ENCODE measurements at places on chromosomes 7 and 10.

GRCh38 chr10:50550291-50550839 lies 73.4 kb downstream of the SGMS1 start:
- DNase-seq: no peak

GRCh38 chr7:103902917-103903316 lies 86.5 kb downstream of the RELN start:
- no peak for DNase-seq

DNA sequence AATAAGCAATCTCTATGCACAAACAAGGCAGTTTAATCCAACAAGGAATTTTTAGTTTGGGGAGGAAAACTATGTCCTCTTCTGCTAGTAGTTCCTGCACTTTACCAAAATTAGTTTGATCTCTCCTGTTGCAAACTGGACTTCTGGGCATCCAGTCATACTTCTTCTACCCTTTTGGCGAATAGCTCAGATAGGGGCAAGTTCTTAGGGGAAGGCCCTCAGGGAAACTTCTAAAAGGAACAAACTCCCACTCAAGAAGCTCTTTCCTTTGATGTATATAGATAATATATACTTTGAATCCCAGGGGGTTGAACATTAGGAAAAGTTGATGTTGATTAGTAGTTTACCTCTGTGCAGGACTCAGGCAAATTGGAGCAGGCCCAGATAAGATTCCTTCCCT lies 21.5 kb upstream of the PPP1R17 start:
- no peak for DNase-seq

GRCh38 chr10:71831646-71832552 lies 19.2 kb downstream of the PSAP start:
- no peak for DNase-seq

- no peak for DNase-seq
Measured at GRCh38 chr7:29282819-29283414, 88.3 kb downstream of the CHN2 start.

GRCh38 chr10:14358886-14359573 lies 28.3 kb upstream of the FRMD4A start:
- peak; percentile 33 for DNase-seq

DNA sequence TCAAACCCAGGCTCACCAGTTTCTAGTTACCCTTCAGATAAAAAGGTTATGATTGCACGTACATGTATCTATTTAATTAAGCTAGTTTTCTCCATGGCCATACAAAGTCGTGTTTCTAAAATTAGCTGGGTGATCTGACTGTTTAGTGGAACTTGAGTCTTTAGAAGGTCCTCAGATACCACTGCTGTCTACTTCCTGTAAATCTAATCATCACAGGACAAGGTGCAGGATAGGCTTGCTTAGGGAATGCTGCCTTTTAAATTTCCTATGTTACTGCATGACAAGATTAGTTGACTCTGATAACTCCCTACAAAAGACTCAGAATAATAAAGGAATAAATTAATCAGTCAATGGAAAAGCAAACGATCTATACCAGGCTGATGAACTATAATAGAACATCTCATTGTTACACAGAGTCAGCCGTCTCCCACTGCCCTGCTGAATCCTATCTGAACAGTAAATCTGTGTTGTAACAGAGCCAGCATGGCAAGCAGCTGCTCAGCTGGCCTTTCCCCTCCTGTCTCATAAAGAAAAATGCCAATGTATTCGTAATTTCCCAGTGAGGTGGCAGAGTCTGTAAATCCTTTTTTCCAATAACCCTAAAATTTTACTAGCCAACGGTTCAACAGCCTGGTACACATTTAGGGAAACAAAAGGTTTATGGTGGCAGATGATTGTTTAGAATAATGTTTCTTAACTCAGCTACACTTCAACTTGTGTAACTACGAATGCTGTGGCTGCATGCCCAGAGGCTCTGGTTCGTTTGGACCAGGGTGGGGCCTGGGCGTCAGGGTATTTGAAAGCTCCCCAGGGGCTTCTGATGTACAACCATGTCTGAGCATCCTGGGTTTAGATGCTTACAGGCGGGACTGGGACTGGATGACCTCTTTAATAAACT lies 318.0 kb downstream of the PAXIP1 start:
- no peak for DNase-seq

- no peak for DNase-seq
Measured at GRCh38 chr10:58041901-58042300, 225.8 kb downstream of the IPMK start.

DNA sequence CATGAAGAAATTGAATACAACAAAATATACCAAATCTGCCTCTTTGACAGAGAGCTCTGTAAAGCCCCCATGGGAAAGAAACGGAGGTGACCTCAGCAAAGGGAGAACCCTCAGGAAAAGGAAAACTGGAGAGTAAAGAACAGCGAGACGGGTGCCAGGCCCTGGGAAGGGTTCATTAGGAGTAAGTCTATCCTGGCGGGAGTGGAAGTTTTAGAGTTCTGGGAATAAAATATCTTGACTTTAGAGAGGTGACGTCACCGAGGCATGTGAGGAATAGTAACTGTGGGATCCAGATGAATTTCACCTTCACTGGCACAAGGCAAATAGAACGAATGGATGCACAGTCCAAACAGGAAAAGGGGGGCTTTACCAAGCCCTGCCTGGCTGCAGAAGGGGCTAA lies 362.8 kb upstream of the IGFBP3 start:
- no peak for DNase-seq

DNA sequence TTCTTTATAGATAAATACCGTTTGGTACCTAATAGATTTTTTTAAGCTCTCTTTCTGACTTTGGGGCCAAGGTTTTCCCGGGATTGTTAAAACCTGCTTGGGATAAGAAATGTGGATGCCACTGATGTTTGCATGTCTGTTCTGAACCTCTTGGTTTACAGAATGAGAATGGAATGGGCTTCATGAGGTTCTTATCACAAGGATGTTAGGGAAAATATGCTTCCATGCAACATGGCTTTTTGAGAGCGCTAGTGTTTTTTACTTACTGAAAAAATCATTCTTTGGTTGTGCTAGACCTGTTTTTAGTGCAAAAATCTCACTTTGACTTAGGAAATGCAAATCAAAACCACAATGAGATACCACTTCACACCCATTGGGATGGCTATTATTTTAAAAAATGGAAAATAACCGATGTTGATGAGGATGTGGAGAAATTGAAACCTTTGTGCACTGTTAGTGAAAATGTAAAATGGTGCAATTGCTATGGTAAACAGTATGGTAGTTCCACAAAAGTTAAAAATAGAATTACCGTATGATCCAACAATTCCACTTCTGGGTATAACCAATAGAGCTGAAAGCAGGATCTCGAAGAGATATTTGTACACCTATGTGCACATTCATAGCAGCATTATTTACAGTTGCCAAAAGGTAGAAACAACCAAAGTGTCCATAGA lies 38.9 kb downstream of the TSPAN14 start:
- DNase-seq: no peak

DNA sequence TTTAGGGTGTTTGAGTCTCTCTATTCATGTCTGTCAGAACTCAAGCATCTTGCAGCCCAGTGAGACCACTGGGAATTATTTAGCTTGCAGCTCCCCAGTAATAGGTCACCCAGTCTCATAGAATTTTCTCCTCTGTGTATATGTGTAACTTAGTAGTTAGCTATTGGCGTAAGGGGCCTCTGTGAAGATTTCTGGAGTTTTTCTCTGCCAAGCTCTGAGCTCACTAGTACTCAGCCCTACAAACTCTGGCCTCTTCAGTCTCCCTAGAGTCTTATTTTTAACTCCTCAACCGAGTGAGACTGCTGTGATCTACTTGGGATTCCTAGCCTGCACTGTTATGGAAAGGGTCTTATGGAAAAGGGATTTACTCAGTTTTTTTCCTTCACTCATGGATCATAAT lies 90.2 kb downstream of the PPP1R9A start:
- no peak for DNase-seq

All from NCI-H524 treated with DMSO at 0.1 percent for 48 hours (cell line).